Stimulated activated CD4-positive, alpha-beta T cell treated with anti-CD3 and anti-CD28 coated beads, Interleukin-4, amount 100 ng/mL, for 48 hours (primary cell): ENCODE measurements at places on chromosomes 11 and 22.

GRCh38 chr11:27532652-27533325, 26.2 kb upstream of the LIN7C start:
- DNase-seq = no peak

DNA sequence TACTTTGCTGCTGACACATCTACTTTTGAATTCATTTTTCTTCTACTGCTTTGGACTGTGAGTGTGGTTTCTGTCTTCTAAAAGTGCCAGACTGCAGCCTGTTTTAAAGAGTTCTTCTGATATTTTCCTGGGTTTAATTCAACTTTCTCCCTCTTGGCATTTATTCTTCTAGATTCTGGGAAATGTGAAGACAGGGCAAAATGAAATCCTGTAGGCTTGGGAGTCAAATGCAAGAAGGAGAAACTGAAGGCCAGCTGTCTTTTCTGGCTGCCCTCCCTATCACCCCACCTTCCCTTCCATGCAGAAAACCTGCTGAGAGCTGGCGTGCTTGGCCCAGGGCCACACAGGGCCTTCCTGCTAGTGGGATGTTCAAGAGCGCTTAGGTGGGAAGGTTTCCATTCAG, 7.6 kb downstream of the ZNF70 start:
- no peak for DNase-seq

- no peak for DNase-seq
Observed at GRCh38 chr11:14764579-14765527, 121.2 kb downstream of the PDE3B start.

DNA sequence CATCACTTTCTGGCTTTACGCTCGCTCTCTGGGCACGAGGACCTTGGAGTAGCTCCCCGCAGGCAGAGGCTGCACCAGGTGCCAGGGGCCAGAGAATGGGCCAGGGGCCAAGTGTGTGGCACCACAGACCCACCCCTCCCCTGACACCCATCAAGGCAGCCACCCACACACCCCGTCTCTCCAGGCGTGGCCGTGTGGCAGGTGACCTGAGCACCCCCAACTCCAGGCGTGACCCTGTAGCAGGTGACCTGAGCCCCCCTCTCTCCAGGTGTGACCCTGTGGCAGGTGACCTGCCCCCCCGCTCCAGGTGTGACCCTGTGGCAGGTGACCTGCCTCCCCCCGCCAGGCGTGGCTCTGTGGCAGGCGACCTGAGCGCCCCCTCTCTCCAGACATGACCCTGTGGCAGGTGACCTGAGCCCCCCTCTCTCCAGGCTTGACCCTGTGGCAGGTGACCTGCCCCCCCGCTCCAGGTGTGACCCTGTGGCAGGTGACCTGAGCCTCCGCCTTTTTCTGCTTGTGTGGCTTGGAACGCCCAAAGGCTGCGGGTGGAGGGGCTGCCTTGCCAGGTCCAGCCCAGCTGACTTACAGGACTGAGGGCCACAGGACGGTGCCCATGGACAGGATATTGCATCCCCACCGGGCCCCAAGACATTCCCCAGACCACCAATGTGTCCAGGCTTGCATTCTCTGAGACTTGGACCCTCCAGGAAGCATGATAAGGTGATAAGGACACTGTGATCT, 667.2 kb downstream of the BRD1 start:
- DNase-seq = no peak

GRCh38 chr11:86680716-86681482, 8.5 kb upstream of the ME3 start:
- DNase-seq = no peak

DNA sequence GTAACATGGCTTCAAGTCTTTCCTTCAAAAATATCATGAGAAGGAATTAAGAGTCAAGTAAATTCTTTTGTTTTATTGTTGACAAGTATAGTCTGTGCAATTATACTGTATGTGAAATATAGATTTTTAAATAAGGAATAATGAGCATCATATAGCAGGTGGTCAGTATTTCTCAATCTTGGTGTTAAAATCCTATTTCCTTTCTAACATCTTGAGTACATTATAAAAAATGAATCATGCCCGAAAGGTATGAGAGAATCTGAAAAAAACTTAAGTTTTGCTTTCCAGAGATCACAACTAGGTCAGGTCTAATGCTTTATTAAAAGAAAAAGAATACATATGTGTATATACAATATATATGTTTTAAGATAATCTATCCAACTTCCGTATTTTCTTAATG, 53.1 kb downstream of the KIF18A start:
- no peak for DNase-seq

GRCh38 chr11:123543797-123544196, 110.6 kb downstream of the SCN3B start:
- no peak for DNase-seq

DNA sequence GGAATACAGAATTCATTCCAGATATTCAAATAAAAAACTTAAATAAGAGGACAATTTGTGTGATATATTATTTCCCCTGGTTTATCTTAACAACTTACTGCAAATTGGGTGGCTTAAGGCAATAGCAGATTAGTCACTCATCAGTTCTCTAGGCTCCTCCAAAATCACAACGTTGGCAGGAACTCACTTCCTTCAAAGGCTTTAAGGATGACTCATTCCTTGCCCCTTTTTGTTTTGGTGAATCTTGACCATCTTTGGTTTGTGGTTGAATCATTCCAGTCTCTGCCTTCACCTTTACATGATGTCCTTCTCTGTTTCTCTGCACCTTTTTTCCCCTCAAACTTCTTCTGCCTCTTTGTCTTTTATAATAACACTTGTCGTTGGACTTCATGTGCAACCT, 3.4 kb downstream of the OR10AG1 start:
- DNase-seq = no peak

- DNase-seq = no peak
Observed at GRCh38 chr11:119324189-119324588, 7.3 kb upstream of the MCAM start.

- no peak for DNase-seq
Observed at GRCh38 chr11:617912-618682, 2.3 kb upstream of the IRF7 start.

DNA sequence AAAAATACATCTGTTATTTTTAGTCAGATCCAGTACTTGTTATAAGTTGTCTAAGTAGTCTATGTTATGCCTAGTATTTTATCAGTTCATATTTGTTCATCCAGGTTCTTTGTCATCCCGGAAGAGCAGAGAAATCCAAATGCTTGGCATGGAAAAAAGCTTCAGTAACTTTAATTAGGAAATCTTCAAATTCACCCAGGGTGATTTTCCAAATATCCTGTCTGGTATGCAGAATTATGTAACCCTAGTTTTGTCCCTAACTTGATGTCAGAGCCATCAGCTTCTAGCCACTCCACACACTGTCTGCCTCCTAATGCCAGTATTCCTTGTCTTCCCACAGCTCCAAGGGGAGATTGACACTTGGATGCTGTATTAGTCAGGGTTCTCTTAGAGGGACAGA, 216.2 kb downstream of the ARHGAP42 start:
- no peak for DNase-seq
